Activated CD8-positive, alpha-beta T cell treated with anti-CD3 and anti-CD28 coated beads, Interleukin-2, amount 10 ng/mL, durations not matched to agents 7 days and 5 days (primary cell): ENCODE measurements at places on chromosomes 2 and 18. TPM values are rescaled to one million over a fixed set of nuclear protein-coding genes. Genes with fewer than 3 reads are reported as not detected.

CEP192 gene
- 55.9 TPM for total RNA-seq

UGGT1 gene
- total RNA-seq = 60.3 TPM

IGFBP2 gene
- total RNA-seq = 74.7 TPM

SPHKAP gene
- total RNA-seq = not detected

GRCh38 chr2:111100765-111101162 is 19.9 kb upstream of the BCL2L11 start:
- peak overlapping the region; percentile 35 for H3K27ac ChIP-seq
- H3K4me1 ChIP-seq = peaks cover 20% of the 10 kb centered on the region
- peaks cover 11% of the 10 kb centered on the region for H3K27me3 ChIP-seq
- DNase-seq = no peak
- H3K36me3 ChIP-seq = peaks cover 3% of the 10 kb centered on the region
- H3K4me3 ChIP-seq = no peak overlapping the region

DNA sequence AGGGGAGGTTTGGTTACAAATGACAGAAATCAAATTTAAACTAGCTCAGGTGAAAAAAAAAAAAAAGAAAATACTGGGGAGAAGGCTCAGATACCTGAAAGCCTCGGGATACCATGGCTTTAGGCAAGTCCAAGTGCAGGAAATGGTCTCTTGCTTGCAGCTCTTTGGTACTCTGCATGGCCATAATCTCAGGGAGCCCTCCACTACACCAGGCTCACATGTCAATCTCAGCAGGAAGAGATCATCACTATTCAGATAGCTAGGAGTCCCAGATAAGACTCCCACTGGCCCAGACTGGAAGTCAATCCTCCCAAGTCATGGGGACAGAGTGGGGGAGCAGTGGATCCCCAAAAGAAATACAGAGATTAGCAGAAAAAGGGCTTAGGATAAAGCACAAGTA is 64.8 kb upstream of the RALBP1 start:
- H3K27ac ChIP-seq = no peak overlapping the region
- no peaks in the 10 kb centered on the region for H3K27me3 ChIP-seq

DNA sequence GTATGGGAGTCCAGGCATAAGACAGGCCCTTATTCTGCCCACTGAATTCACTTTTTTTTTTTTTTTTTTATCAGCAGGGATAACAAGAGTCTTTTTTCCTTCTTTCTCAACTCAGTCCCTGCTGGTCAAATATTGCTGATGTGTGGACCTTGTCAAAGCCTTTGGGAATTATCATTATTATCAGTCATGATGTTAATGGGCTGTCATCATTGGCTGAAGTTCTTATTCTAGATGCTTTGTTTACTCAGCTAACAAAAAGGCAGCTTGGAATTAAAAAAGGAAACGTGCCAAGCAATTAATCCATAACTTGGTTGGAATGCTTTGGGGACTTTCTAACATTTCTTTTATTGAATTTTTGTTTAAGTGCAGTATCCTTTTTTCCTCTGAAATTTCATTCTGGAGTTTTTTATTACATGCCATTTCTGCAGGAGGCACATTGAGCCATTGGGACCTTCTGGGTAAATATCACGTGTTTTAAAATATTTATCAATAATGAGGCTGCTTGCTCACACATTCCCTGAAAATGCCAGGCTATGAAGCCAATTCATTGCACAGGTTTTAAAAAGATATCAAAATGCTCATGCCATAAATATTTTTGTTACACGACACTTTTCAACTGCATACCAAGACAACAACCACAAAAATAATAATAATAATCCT is 246.3 kb downstream of the TXNL1 start:
- H3K4me3 ChIP-seq = no peak overlapping the region
- H3K4me1 ChIP-seq = no peaks in the 10 kb centered on the region
- DNase-seq = no peak
- no peak overlapping the region for H3K27ac ChIP-seq

GRCh38 chr2:79716266-79716665 is 203.4 kb downstream of the CTNNA2 start:
- H3K27me3 ChIP-seq = no peaks in the 10 kb centered on the region
- H3K27ac ChIP-seq = no peak overlapping the region
- no peaks in the 10 kb centered on the region for H3K36me3 ChIP-seq
- DNase-seq = no peak

DNA sequence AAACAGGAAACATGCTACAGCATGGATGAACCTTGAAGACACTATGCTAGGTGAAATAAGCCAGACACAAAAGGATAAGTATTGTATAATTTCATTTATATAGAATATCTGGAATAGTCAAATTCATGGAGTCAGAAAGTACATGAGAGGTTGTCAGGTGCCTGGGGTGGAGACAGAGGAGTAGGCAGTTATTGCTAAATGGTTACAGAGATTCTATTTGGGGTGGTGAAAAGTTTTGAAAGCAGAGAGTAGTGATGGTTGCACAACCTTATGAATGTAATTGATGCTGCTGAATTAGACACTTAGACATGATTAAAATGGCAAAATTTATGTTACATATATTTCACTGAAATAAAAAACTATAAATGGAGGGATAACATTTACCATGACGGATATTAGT is 197.4 kb downstream of the VAPA start:
- no peak overlapping the region for H3K4me3 ChIP-seq
- no peaks in the 10 kb centered on the region for H3K4me1 ChIP-seq
- no peaks in the 10 kb centered on the region for H3K36me3 ChIP-seq

DNA sequence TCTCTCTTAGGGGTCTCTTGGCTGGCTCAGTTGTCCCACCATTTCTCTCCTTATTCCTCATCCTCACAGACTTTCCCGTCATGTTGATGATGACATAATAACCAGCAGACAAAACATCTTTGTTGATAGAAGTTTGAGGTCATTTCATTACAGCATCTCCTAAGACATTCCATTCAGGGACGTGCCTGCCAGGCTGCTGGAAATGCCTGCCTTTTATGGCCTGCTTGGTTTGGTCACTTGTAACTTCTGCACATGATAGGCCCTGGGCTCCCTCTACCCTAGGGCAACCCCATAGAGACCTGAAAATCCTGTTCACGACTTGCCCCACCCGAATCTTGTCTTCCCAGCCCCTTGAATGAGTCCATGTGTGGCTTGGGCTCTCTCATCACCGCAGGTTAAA is 81.7 kb downstream of the SDC1 start:
- DNase-seq = no peak
- no peaks in the 10 kb centered on the region for H3K4me1 ChIP-seq
- H3K36me3 ChIP-seq = no peaks in the 10 kb centered on the region
- no peak overlapping the region for H3K27ac ChIP-seq

- H3K36me3 ChIP-seq = no peaks in the 10 kb centered on the region
- no peak overlapping the region for H3K27ac ChIP-seq
- no peaks in the 10 kb centered on the region for H3K4me1 ChIP-seq
- no peak overlapping the region for H3K4me3 ChIP-seq
- H3K27me3 ChIP-seq = no peaks in the 10 kb centered on the region
These were observed 303.9 kb upstream of the DLGAP1 start for GRCh38 chr18:4758980-4759379.

DNA sequence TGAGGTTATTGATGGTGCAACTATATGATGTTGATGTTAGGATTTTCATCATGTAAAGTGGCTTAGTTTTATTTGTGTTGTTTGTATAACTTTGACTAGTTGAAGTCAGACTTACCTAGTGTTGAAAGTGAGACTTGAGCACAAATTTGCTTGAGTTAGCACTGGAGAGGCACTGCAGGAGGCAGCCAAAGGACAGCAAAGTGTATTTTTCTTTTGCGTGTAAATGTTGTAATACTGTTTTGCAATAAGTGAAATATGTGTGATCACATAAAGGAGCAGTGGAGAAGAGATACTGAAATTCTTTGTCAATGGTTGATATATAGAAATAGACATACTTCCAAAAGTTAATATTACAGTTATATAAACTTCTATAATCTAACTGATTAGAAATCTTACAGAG is 332.0 kb upstream of the RAB12 start:
- no peak overlapping the region for H3K27ac ChIP-seq
- DNase-seq = no peak
- no peaks in the 10 kb centered on the region for H3K4me1 ChIP-seq
- H3K4me3 ChIP-seq = no peak overlapping the region

GRCh38 chr18:79634186-79634585 is 45.4 kb upstream of the CTDP1 start:
- H3K4me1 ChIP-seq = peaks cover 10% of the 10 kb centered on the region
- no peak overlapping the region for H3K4me3 ChIP-seq
- no peaks in the 10 kb centered on the region for H3K36me3 ChIP-seq

- H3K27me3 ChIP-seq = no peaks in the 10 kb centered on the region
- no peak for DNase-seq
- no peak overlapping the region for H3K4me3 ChIP-seq
- H3K27ac ChIP-seq = no peak overlapping the region
- no peaks in the 10 kb centered on the region for H3K4me1 ChIP-seq
- peaks cover 33% of the 10 kb centered on the region for H3K36me3 ChIP-seq
These were observed 89.2 kb downstream of the PIGN start for GRCh38 chr18:62097698-62098097.

DNA sequence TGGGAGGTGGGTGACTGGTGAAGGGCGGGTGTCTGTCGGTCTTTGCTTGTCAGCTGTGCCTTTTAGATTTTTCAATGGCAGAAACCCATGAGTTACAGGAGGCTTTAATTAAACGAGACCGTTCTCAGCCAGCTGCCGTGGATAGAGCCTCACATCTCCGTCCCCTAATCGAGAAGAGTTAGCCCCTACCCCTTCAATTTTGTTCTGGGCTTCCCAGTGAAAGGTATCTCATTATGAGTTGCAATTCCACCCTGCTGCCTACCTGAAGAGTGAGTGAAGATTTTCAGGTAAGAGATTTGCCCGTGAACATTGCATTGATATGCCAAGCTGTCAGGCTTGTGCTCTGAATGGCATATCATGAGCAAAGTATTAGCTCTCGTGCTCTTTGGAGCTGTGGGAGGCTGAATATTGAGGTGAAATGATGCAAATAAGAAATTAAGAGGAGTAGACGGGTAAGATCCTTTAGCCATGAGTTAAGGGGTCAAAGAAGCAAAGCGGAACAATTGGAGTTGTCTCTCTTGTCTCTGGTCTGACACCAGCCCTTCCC is 118.7 kb upstream of the MSTN start:
- H3K36me3 ChIP-seq = no peaks in the 10 kb centered on the region
- no peak overlapping the region for H3K27ac ChIP-seq
- no peaks in the 10 kb centered on the region for H3K4me1 ChIP-seq
- peaks cover 33% of the 10 kb centered on the region for H3K27me3 ChIP-seq

- H3K36me3 ChIP-seq = no peaks in the 10 kb centered on the region
- no peak overlapping the region for H3K4me3 ChIP-seq
- H3K4me1 ChIP-seq = no peaks in the 10 kb centered on the region
These were observed 113.5 kb downstream of the NYAP2 start for GRCh38 chr2:225512876-225513540.

DNA sequence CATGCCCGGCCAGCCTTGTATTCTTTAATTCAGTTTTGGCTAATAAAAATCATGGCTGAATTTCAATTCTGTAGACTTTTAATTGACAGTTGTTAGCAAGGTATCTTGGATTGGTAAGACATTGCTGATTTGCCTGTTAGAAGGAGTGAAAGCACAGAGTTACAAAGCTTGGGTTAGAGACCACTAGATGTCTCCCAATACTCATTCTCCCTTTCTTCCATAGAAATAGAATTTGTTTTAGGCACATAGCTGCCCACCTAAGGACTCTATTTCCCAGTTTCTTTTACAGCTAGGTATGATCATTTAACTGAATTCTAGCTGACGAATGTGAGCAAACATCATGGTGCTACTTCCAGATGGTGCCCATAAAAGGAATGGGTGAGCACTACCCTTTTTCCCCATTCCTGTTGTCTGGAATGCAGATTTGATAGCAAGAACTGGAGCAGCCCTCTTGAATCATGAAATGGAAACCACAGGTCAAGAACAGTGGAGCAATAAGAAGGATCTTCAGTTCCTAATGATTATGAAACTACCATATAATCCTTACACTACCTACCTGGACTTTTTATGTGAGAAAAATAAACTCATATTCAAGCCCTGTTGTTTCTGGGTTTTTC is 17.5 kb downstream of the PECR start:
- peaks cover 29% of the 10 kb centered on the region for H3K36me3 ChIP-seq
- no peak for DNase-seq
- peaks cover 9% of the 10 kb centered on the region for H3K4me1 ChIP-seq
- H3K27ac ChIP-seq = no peak overlapping the region

DNA sequence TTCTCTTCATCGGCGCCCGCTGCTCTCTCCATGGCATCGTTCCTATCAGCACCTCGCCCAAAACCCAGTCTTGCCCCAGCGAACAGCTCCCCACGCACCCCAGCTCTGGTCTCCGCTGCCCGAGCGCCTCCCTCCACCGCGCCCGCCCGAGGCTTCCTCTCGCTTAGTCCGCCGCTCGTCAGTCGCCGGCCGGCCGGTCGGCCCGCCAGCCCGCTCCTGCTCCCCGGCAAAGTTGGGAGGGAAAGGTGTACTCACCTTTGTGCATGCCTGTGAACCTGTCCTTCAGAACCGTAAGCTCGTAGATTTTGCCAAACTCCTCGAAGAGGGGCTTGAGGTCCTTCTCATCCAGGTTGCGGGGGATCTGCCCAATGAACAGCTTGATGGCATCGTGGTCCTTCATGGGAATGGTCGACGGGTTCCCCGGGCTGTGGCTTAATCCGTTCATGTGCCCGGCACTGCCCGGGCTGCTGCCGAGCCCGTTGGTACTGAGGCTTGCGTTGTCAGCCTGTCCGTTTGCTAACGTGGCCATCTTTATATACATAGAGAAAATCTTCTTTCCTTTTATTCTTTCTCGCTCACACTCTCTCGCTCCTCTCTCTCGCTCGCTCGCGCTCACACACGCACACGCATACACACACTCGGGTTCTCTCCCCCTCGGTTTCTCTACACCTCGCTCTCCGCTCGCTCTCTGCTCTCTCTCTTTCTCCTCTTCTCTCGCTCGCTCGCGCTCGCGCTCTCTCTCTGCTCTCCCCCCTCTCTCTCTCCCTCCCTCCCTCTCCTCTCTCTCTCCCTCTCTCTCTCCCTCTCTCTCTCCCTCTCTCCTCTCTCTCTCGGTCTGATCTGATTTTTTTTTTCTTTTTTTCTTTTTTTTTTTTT is at the start of gene CELF4:
TSS of gene CELF4 (minus strand) at position 698 of the 876 bp plus-strand sequence.
- H3K27ac ChIP-seq = no peak within 1 kb of the TSS
- peaks cover 4% of the 10 kb centered on the region for H3K4me1 ChIP-seq
- no peaks in the 10 kb centered on the region for H3K36me3 ChIP-seq
- peak within 1 kb of the TSS; percentile 28 for H3K4me3 ChIP-seq
- DNase-seq = no peak

GRCh38 chr2:144535300-144535699 is 15.4 kb upstream of the ZEB2 start:
- H3K4me3 ChIP-seq = no peak overlapping the region
- no peak overlapping the region for H3K27ac ChIP-seq
- H3K4me1 ChIP-seq = no peaks in the 10 kb centered on the region

DNA sequence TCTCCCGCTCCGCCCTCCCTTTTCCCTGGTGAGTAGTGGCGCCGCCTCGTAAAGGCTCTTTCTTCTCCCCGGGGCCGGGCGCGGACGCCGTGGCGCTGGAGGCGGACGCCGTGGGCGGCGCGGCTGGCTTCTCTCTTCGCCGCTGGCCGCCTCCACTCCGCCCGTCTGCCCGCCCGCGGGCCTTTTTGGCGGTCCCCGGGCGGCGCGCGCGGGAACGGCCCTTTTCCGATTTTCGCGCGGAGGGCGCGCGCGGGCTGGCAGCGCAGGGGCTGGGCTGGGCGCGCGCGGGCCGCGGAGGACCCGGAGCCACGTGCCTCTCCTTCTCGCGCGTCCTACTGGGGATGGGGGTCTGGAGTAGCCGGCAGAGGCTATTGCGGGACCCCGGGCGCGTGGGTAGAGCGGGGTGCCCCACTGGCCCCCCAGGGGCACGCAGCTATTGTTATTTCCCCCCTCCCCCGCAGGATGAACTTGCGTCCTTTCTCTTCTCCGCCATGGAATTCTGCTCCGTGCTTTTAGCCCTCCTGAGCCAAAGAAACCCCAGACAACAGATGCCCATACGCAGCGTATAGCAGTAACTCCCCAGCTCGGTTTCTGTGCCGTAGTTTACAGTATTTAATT is 472 bp downstream of the SLC20A1 start:
- peaks cover 3% of the 10 kb centered on the region for H3K27me3 ChIP-seq
- H3K27ac ChIP-seq = peak overlapping the region; percentile 85
- H3K36me3 ChIP-seq = peaks cover 48% of the 10 kb centered on the region
- peak overlapping the region; percentile 92 for H3K4me3 ChIP-seq

- DNase-seq = no peak
- H3K27me3 ChIP-seq = no peaks in the 10 kb centered on the region
These were observed 7.0 kb downstream of the GPR45 start for GRCh38 chr2:105248316-105249070.
